T-helper 2 cell treated with Interferon-gamma antibody and Interleukin-4, amounts not matched to agents 100 ng/mL and 5 ng/mL, for 36 hours (primary cell): ENCODE measurements at places on chromosomes 3 and 15. TPM values are rescaled to one million over a fixed set of nuclear protein-coding genes. Genes with fewer than 3 reads are reported as not detected.

The UBE3A gene
- total RNA-seq: 84.8 and 91.6 TPM in 2 replicates

The MEIS2 gene
- 0.23 TPM in 1 of 2 replicates, not detected in the other for total RNA-seq

The LXN gene
- total RNA-seq: 12.1 and 13.5 TPM in 2 replicates

The ZFAND6 gene
- 49.6 and 52.3 TPM in 2 replicates for total RNA-seq

The FOXB1 gene
- total RNA-seq: 1.5 and 1.6 TPM in 2 replicates

The PLA2G4D gene
- not detected in 2 replicates for total RNA-seq

The PDE8A gene
- 10.9 and 12.5 TPM in 2 replicates for total RNA-seq

The CPNE9 gene
- 0.20 and 0.36 TPM in 2 replicates for total RNA-seq

The STX19 gene
- not detected in 2 replicates for total RNA-seq

The TICRR gene
- 19.6 and 20.9 TPM in 2 replicates for total RNA-seq

The ARPP21 gene
- total RNA-seq: not detected in 2 replicates

The IMPG2 gene
- 0.20 TPM in 2 replicates for total RNA-seq

The SUSD5 gene
- total RNA-seq: not detected in 2 replicates

The CRABP1 gene
- total RNA-seq: 0.52 TPM in 1 of 2 replicates, not detected in the other

The BFSP2 gene
- 0.36 and 1.0 TPM in 2 replicates for total RNA-seq

The RGMA gene
- not detected in 2 replicates for total RNA-seq

The HRG gene
- not detected in 2 replicates for total RNA-seq

The SLC22A13 gene
- 0.59 and 0.93 TPM in 2 replicates for total RNA-seq
